ENCODE measurements at places on chromosomes 1 and 21.

DNA sequence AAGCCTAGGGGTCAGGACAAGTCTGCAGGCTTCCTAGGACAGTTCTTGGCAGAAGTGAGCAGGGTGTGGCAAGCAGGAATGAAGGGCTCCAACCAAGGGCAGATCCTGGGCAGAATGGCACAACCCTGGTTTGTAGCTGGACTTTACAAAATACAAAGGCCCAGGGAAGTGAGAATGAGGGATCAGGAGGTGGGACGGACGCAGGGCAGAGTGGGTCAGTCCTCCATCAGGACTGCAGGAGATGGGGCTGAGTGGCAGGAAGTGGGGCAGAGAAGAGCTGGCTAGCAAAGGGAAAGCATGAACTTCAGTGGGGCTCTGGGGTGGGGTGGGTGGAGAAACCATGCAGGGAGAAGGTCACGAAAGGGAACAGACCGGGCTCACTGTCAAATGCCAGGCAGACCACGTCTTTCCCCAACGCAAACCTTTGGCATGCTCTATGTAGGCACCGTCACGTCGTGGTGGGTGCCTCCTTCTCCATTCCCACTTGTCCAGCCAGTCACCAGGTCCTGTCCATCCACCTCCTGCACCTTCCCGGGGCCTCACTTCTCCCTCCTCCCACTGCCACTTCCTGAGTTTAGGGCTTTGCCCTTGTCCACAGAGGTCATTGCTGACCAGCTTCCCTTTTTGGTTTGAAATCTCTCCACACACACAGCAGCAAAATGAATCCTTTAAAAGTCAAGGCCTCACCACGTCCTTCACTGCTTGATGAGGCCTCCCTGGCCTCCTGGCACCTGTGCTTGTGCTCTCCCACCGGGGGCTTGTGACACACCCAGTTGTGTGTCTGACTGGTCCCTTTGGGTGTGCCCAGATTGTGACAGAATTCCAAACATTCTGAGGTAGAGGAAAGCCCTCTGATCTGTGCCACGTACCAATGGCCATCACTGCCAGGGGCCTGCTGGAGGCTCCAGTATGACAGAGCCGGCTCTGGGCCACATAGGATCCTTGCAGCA, 8.7 kb upstream of the CLDN19 start:
- no peak for DNase-seq

GRCh38 chr1:102365071-102365470, 368.3 kb upstream of the OLFM3 start:
- no peak for DNase-seq

DNA sequence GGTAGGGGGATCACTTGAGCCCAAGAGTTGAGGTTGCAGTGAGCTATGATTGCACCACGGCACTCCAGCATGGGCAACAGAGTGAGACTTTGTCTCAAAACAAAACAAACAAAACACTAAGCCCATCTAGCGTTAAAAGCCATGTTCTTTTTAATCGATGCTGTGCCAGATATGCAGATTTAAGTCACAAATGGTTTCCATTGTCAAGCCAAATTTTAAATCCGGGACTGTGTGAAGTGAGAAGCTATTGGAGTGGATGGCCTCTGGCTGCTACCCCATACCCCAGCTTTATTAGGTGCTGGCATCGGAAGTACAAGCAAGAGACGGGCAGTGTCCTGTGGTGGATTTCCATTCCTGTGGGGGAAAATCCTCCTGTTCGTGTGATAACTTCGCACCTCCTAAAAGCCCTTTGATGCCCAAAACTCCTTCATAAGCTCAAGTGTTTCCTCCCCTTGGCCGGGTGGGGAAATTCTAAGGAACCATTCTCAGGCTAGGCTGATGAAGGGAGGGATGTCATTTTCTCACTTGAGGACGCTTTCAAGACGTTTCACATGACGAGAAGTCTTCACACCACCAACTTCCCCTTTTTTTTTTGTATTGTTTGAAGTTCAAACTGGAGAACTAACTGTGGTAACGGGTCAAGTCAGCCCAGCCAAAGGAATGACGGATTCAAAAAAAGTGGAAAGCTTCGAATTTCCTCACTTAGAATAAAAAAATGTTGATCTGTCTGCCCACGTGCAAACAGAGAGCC, 140.8 kb downstream of the KAZN start:
- no peak for DNase-seq

GRCh38 chr1:193806079-193807048, 620.0 kb upstream of the B3GALT2 start:
- no peak for DNase-seq

DNA sequence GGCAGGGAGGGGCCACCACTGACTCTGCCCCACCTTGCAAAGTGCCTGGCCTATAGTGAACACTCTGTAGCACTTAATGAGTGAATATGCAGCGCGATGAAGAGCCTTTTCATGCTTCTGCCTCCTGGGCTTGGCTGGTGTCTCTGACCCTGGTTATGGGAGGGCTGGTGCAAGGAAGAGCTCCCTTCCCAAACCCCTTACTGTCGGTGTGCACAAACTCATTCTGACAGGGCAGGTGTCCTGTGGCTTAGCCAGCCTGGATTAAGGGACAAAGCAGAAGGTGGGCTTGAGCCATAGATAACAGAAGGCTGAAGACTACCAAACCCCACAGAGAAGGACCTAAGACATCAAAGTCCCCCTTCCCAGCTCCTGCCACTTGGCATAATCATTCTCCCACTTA, 2.0 kb upstream of the NCMAP start:
- no peak for DNase-seq

- no peak for DNase-seq
Measured at GRCh38 chr1:223724376-223724775, 12.0 kb downstream of the CAPN2 start.

Measured in stimulated activated CD4-positive, alpha-beta T cell treated with anti-CD3 and anti-CD28 coated beads, Interleukin-15, amount 100 ng/mL, for 1 hour (primary cell).